ENCODE measurements at places on chromosomes 5 and 9.

- DNase-seq: no peak
These were observed 31.1 kb downstream of the RASA1 start for GRCh38 chr5:87298692-87299362.

GRCh38 chr5:173767574-173768266 lies 120.4 kb upstream of the CPEB4 start:
- no peak for DNase-seq

DNA sequence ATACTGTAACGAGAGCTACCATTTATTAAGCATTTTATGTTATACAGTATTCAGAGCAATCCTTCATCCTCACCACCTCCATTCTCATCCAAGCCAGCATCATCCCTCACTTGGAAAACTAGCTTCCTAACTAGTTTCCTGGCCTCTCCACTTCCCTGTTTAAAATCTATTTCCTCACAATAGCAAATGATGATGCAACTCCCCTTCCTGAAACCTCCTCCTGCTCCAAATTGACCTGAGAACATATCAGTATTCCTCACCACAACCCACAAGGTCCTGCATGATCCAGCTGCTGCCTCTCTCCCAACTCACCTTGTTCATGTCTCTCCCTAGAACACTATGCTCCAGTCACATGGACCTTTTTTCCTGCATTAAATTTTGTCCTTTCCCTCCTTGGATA lies 4.3 kb upstream of the SLC36A2 start:
- no peak for DNase-seq

DNA sequence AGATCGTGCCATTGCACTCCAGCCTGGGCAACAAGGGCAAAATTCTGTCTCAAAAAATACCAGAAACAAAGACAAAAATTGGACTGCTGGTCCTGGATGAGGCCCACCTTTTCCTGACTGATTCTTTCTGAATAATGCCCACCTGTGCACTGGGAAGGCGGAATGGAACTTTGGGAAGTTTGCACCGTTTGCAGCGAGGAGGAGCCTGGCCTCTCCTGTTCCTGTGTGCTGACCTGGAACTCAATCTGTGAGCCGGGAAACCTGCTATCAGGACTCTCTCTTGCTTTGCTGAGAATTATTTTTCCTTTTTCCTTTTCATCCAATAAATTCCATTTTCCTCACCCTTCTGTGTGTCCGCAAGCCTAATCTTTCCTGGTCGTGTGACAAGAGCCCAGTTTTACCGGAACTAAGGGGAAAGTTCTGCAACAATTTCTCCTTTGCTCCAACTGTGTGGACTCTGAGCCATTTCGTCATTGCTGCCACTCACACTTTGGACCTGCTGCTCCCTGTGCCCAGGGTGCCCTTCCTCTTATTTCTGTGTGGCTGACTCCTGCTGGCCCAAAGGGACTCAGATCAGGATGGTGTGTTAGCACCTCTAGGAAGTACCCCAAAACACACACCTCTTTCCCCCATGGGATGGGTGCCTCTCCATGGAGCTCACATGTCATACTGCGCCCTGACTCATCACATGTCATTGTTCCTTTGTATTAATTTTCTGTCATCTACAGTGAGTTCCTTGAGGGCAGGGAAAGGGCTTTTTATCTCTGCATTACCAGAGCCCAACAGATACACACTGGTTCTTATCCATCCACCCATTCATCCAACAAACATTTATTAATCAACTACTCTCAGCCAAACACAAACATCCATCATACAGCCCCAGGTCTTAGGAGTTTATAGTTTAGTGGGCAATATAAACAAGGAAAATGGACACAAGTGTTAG lies 4.7 kb upstream of the GLRX start:
- DNase-seq: no peak

DNA sequence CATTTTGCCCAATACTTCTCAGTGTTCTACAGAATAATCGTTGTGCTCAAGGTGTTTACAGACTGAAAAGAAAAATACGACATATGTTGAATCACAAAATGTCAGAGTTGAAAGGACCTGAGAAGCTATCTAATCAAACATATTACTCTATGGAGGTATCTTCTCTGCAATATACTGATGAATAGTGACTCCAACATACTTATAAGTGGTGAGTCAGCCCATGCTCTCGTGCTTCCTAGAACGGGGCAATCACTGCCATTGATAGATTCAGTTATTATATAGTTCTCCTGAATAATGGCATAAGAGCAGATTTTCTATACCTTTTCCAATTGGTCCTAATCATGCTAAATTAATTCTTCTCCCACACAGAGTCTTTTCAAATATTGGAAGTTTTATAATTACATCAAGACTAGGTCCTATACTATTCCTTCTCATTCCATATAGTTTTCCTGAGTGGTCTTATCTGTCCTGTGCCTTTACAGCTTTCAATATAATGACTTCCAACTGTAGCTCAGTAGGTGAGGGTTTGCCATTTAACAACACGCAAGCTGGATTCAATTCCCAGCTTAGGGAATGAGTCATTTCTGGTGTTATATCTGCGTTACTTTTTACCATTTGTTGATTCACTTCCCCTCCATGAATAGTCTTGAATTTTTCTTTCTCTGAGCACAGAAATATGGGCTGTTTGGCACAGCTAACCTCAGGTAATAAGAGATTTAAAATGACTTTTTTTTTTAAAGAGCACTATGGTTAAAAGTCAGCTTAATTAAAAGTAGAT lies 81.1 kb downstream of the PLK2 start:
- DNase-seq: no peak

DNA sequence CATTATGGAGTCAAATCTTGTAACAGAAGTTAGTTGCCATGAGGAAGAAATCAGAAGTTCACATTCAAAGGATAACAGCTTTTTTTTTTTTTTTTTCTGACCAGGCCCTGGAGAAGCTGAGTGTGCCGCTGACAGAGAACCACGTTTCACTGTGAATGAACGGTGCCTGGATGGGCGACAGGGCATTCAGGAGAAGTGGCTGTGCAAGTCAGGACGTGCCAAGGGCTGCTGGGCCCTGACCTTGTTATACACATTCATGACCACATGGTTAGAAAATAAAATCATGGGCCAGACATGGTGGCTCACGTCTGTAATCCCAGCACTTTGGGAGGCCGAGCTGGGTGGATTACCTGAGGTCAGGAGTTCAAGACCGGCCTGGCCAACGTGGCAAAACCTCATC lies 91.6 kb downstream of the ANKH start:
- no peak for DNase-seq

- no peak for DNase-seq
These were observed 30.1 kb downstream of the ARRDC3 start for GRCh38 chr5:91352831-91353695.

DNA sequence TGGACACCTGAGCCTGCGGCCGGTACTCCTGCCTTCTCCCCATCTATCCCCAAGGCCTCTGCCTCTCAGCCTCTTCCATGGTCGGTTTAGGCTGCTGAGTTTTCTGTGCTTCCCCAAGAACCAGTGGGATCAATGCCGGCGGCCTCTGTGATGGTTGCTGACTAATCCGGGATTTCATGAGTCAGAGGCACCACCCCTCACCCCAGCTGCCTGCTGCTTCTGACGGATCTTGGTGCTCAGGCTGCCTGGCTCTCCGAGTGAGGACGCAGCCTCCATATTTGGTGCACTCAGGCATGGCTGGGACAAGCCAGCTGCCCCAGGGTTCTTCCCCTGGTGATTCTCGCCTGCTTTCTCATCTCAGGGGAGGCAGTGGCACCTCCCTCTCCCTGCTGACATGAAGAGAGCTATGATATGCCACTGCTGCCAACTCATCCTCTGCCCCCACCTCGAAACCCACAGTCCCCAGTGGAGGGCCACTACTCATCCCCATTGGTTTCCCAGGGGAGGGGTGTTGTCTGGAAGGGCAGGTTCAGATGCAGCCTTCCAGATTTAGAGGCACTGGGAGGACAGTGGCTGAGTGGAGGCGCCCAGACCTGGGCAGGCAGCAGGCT lies 3.3 kb upstream of the MAN1B1 start:
- no peak for DNase-seq

GRCh38 chr5:132510076-132510475 lies 19.5 kb upstream of the IRF1 start:
- DNase-seq: no peak

DNA sequence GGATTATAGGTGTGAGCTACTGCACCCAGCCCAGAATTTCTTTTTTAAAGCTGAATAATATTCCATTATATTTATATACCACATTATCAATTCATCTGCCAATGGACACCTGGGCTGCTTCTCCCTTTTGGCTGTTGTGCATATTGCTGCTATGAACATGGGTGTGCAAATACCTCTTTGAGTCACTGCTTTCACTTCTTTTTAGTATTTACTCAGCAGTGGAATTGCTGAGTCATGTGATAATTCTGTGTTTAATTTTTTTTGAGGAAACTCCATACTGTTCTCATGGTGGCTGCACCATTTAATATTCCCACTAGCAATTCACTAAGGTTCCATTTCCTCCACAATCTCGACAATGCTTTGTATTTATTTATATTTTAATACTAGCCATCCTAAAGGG lies 36.1 kb upstream of the KIF4B start:
- no peak for DNase-seq

- no peak for DNase-seq
These were observed 276.7 kb upstream of the KIF2A start for GRCh38 chr5:62029303-62029702.

GRCh38 chr9:16136961-16137360 lies 584.1 kb downstream of the CCDC171 start:
- no peak for DNase-seq

GRCh38 chr9:105171589-105171988 lies 72.9 kb upstream of the SLC44A1 start:
- DNase-seq: no peak

DNA sequence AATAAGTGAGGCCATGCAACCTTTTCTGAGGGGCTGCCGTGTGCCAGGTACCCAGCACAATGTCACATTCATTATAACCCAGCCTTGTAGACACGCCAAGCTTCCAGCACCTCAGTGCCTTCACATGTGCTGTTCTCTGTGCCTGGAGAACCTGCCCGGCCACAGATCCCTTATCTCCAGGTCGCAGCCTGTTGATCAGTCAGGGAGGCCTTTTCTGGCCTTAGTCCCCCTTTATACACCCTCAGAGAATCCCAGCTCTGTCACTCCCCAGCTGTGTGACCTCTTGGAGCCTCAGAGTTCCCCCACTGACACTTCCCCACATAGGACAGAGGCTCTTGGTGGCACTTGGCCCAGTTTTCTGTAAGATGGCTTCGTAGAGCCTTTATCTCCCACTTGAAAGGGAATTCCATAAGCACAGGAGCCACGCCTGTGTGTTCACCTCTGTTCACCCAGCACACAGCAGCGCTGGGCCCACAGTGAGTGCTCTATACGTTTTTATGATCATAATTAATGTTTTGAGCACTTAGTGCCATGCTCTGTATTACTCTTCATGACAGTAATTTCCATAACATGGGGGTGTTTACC lies 38.7 kb downstream of the NEURL1B start:
- DNase-seq: no peak

- DNase-seq: peak; percentile 37
These were observed 30.9 kb downstream of the GALNT10 start for GRCh38 chr5:154221371-154221896.

- no peak for DNase-seq
These were observed 20.8 kb upstream of the ZNF354A start for GRCh38 chr5:178751286-178751685.

- no peak for DNase-seq
These were observed 352.2 kb downstream of the PLK2 start for GRCh38 chr5:58107704-58108103.

DNA sequence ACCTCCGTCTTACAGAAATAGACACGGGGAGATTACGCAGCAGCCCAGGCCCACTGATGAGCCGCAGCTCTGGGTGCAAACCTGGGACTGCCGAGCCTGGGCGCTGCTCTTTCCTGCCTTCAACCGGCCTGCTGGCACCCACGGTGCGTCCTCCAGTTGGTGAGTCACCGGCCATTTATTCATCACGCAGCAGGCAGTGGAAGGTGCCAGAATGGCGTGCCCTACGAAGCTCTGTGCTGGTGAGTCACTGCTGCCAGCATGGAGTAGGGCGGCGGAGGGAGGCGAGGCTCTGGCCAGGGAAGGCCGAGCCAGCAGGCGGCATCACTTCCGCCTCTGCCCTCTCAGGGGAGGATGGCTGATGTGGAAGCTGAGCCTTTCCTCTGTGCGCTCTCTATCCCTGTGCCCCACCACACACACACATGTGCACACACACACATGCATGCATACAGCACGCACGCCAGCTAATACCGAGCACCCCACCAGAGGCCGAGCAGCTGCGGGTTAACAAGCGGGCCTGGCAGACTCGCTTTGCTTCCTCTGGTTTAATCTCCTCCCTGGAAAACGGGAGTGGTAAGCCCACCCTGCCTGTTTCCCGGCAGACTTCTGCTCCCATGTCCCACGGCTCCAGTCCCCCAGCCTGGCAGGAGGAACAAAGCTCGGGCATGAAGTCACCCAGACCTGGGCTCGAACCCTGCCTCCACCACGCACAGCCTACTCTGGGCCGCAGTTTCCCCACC lies 39.2 kb downstream of the OLFM1 start:
- no peak for DNase-seq

DNA sequence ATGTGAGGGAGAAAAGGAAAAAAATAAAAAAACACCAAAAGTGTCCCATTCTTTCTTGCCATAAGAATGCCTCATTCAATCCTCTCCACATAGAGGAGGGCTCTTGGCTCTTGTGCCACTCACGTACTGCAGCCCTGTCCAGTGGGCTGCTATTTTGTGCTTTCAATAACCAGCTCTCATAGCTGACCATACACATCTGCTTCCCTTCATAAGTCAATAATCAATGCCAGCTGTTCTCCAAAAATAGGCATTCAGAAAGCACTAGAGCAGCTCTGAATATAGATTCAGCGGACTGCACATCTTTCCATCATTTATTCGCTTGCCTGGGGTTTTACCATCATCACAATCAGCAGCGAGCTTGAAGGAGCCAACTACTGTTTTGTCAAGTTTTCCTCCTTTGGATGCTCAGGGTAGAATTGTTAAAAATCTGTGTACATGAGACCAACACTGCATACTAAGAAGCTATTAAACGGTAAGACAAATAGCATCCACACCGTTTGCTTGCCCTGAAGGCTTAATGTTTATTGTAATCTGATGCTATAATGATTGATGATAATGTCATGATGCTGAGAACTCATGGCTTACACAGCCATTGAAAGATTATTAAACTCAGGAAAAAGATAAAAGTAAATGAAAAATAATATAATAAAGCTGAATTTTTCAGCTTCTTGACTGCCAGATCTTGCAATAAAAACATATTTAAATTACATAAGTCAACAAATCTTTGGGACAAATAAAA lies 80.0 kb downstream of the OXCT1 start:
- no peak for DNase-seq

GRCh38 chr5:181219262-181220177 lies 3.6 kb upstream of the TRIM41 start:
- no peak for DNase-seq
